ENCODE measurements at places on chromosomes 16 and 17.

DNA sequence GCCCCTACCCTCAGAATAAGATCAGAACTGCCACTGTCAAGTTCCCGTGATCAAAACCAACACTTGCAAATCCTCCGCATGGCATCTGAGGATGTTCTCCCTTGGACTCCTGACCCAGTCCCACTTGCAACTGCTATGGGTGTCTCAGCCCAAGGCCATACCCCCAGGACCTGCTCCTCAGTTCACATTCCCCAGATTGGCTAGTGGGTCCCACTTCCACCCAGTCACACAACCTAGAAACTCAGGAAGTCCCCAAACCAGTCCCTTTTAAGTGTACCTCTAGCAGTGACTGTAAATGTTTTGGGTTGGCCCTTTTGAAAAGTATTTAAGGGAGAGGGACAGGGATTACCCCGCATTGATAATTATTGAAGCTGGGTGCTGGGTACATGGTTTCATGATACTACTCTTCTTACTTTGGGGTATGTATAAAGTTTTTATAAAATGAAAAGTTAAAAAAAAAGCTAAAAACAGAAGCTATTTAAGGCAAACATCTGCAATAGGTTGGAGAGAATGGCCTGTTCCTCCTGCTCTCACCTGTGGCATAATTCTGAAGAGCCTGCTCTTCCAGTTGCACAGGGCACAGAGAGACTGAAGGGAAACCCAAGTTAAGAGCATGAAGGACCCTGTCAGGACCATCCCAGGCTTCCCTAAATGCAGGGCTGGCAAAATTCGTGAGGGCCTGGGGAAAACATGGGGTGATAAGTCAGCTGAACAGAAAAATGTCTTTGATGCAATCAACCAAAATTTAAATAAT lies 42.5 kb downstream of the ERN1 start:
- no peak for DNase-seq

DNA sequence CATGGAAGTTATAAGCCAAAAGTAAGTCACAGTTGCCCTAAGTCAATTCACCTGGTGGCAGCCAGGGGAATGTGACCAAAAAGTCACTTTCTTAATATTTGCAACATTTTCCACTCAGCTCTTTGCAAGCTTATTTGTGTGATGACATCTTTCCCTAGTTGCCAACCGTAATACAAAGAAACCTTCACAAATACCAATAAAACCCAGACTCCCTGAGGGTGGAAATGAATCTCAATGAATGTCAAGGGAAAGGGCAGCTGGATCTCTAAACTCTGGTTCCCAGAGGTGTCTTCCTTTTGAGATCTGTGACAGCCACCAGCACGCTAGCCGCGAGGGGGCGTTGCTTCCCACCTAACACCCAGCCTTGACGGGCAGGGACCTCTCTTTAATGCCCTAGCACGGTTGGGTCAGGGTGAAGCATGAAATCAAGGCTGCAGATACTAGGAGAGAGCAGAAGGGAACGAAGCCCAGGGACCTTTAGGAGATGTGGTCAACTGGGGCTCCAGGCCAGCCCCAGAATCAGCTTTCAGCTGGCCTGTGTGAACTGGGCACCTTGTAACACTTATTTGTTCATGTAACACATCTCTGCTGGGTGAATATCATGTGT lies 82.2 kb downstream of the CMC2 start:
- DNase-seq, result no peak

DNA sequence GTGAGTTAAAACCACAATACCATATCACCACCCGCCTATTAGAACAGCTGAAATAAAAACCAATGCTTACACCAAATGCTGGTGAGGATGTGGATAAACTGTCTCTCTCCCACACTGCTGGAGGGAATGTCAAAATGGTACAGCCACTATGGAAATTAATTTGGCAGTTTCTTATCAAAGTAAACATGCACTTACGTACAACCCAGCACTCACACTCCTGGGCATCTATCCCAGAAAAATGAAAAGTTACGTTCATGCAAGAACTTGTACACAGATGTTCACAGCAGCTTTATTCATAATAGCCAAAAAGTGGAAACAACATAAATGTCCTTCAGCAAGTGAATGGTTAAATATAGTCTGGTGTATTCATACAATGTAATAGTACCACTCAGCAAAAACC lies 173.2 kb upstream of the MYOCD start:
- DNase-seq, result peak; percentile 84

DNA sequence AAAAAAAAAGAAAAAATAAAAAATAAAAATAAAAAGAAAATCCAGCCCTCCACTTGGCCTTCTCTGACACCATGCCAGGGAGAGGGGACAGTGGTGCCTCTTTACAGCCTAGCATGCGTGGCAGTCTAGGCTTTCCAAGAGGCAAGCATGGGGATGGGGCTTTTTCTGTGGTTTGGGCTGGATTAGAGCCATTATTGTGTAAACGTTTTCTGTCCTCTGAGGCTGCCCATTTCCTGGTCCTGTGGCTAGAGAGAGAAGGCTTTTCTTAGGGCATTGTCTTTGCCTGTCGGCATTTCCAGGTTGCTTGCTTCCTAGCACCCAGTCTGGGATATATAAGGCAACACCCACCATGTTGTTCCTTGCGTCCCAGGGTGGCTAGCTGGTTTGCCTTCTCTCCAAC lies 2.7 kb upstream of the DHRS7B start:
- DNase-seq, result no peak

DNA sequence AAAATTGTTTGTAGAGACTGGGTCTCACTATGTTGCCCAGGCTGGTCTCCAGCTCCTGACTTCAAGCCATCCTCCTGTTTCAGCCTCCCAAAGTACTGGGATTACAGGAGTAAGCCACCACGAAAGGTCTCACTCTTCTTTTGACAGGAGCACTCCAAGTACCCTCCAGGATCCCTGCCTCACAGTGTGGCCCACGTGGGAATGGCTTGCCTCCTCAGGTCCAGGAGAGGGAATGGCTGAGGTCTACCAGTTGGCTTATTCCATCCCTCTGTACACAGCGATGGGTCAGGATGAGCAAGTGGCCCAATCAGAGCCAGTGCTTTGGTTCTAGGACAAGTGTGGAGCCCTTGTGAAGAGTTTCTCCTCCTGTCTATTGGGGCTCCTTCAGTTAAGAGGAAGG lies 73.7 kb upstream of the ZNF423 start:
- no peak for DNase-seq

Data from LNCaP clone FGC (cell line).